SK-N-SH (cell line): ENCODE measurements at places on chromosomes 1 and 21.
A peak's percentile ranks its signal among the peaks of the same experiment; 100 is the strongest.

DNA sequence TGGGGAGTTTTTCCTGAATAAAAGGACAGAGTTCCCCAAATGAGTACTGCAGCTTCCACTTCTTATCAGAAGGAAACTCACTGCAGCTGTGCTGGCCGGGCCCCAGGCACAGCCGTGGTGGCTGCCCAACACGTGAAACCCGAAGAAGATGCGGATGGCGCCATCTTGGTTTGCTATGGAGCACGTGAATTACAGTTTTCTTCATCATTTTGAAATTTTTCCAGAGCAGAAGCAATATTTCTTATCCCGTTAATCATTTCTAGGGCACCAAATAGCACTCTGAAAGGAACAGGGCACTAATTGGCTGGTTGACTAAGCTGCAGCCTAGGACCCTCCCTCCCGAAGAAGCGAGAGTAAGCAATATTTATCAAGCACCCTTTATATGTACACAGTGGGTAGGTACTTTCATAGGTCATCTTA is 63.2 kb upstream of the EPS8L3 start:
- no peaks in the 10 kb centered on the region for H3K27me3 ChIP-seq
- DNase-seq = no peak
- H3K4me3 ChIP-seq = no peak overlapping the region
- H3K27ac ChIP-seq = no peak overlapping the region

DNA sequence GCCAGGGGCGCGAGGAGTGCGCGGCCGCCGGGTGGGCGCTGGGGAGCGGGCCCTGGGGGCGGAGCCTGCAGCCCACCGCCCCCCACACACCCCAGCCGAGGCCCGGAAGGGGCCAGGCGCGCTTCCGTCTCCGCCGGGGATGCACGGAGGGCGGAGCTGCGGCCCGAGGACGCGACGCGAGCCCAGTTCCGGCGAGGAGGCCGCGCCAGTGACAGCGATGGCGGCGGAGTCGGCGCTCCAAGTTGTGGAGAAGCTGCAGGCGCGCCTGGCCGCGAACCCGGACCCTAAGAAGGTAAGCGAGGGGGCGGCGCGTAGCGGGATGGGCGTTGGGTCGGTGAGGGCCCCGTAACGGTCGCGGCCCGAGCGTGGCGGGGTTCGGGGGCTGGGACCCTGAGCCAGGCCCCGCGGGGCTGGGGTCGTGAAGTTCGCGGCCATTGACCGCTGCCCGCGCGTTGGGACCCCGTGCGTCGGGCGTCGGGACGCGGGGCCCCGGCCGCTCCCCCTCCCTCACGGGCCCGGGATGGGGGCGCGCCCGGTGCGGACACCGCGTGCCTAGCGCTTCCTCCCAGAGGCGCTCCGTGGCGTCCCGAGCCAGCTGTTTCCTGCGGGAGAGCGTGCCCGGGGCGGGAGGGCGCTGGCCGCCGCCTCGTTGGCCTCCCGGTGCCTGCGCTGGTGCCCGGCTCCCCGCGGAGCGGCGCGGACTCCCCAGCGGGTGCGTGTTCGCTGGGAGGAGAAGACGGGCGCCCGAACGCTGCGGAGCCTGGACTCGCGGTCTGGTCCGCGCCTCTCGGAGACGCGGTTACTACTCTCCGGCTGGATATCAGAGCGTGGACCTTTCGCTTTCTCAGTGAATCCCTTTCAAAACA is at the start of gene ELOA:
TSS of gene ELOA (plus strand) at position 185 of the 866 bp plus-strand sequence. CDS start at position 218, 33 bp downstream.
- peak within 1 kb of the TSS; percentile 64; the same call in 1 of the 2 replicates for H3K27ac ChIP-seq
- H3K4me3 ChIP-seq = peak within 1 kb of the TSS; percentile 74
- peak; percentile 99 for DNase-seq
- 0 out of 2 replicates have a peak, but pooled peaks cover 4% of the 10 kb centered on the region for H3K4me1 ChIP-seq
- peaks cover 16% of the 10 kb centered on the region for H3K36me3 ChIP-seq
- no peaks in the 10 kb centered on the region for H3K27me3 ChIP-seq

- no peak for DNase-seq
- H3K27me3 ChIP-seq = no peaks in the 10 kb centered on the region
- no peak overlapping the region for H3K27ac ChIP-seq
These were observed 6.7 kb downstream of the SLC1A7 start for GRCh38 chr1:53135735-53136114.

GRCh38 chr1:160628799-160629263 is 18.0 kb downstream of the SLAMF1 start:
- H3K4me1 ChIP-seq = no peaks in the 10 kb centered on the region
- peaks cover 24% of the 10 kb centered on the region for H3K27me3 ChIP-seq
- H3K4me3 ChIP-seq = no peak overlapping the region
- DNase-seq = no peak

GRCh38 chr1:209823143-209824041 is 4.4 kb upstream of the UTP25 start:
- peaks cover 9% of the 10 kb centered on the region; the same call in 1 of the 2 replicates for H3K4me1 ChIP-seq
- H3K27me3 ChIP-seq = no peaks in the 10 kb centered on the region
- H3K27ac ChIP-seq = peak overlapping the region; percentile 77
- H3K4me3 ChIP-seq = 0 out of 2 replicates have a peak overlapping the region, but pooled peaks have one; percentile 2
- DNase-seq = peak; percentile 47

DNA sequence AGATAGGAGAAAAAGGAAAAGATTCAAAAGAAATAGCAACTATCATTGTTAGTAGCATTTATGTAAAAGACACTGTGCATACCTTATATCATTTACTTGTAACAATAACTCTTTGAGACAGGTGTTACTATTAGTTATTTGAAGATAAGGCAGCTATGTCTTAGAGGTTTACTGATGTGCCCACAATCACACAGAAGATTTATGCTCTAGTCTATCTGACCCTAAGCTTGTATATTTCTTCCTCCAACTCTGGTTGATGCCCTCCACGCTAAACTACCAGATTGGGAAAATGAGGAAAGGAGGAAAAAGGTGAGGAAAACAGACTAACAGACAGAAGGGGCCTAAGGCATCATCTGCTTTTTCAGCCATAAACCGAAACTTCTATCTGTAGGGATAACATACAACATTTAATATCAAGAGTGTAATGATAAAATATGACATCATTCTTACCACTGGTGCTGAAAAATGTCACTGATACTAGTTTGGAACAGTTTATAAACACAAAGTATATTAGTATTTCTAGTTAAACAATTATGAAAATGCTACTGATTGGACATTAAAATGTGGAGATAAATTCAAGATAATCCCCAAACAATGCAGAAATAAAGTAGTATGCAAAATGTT is 5.1 kb downstream of the COLGALT2 start:
- no peak overlapping the region for H3K27ac ChIP-seq
- DNase-seq = no peak
- no peak overlapping the region for H3K4me3 ChIP-seq
- H3K27me3 ChIP-seq = no peaks in the 10 kb centered on the region
- peaks cover 39% of the 10 kb centered on the region; the same call in 1 of the 2 replicates for H3K4me1 ChIP-seq

DNA sequence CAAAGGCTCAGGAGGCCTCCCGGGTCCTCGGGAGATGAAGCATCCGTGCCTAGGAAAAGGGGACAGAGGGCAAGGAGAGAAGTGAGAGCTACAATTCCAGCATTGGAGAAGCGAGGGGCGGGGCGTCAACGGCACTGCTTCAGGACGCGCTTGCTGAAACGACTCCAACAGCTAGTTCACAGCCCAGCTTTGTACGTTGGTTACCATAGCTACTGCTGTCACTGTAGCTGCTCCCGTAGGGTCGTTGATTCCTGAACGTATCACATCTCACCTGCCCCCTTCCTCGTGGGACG is 63.1 kb downstream of the TOR1AIP2 start:
- no peak for DNase-seq
- no peaks in the 10 kb centered on the region for H3K36me3 ChIP-seq
- peaks cover 54% of the 10 kb centered on the region; the same call in 1 of the 2 replicates for H3K4me1 ChIP-seq
- no peak overlapping the region for H3K4me3 ChIP-seq
- peak overlapping the region; percentile 1; the same call in 1 of the 2 replicates for H3K27ac ChIP-seq
